Stimulated activated CD4-positive, alpha-beta T cell treated with anti-CD3 and anti-CD28 coated beads, Interleukin-4, amount 100 ng/mL, for 1 hour (primary cell): ENCODE measurements at places on chromosomes 7 and 10.

GRCh38 chr7:81285142-81285871 lies 366.5 kb upstream of the SEMA3C start:
- no peak for DNase-seq

DNA sequence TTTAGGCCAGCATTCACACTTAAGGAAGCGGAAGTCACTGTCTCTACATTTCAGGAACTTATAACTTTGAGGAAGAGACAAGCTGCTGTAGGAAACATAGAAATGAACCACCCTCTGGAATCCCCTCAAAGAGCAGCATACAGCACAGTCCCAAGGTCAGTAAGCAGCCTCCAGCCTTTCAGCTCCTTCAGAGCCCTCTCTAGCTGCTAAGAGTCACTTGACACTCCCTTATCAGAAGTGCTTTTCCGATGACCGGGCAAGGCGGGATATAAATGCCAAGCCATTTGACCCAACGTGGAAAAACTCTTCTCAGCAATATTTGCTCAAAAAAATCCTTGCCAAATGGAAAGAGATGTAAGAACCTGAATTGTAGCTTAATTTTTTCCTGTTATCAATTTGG lies 1284.3 kb downstream of the XPNPEP1 start:
- DNase-seq = no peak

GRCh38 chr7:100127866-100128636 lies 1.3 kb downstream of the MBLAC1 start:
- no peak for DNase-seq

GRCh38 chr10:96655461-96656197 lies 64.7 kb downstream of the PIK3AP1 start:
- DNase-seq = no peak

DNA sequence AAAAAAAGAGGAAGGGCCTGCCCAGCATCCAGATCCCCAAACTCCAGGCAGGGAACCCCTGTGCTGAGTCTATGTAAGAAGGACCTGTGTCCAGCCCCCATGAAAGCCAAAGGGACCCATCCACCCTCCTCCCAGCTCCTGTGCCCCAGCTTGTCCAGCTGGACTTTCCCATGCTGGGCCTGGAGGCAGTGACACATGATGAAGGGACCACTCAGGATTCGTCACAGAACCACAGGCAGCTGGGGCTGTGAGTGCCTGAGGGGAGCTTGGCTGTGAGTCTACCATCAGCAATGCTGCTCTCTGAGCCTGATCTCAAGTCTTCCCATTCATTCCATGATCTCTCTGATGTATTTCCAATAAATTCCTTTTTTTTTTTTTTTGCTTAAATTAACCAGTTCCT lies 36.2 kb upstream of the MNX1 start:
- no peak for DNase-seq

- DNase-seq = no peak
Measured at GRCh38 chr10:132066812-132067211, 1.1 kb downstream of the JAKMIP3 start.
